Cardiac muscle cell (in vitro differentiated cells and primary cell): ENCODE measurements at places on chromosomes 3 and 15.

GRCh38 chr15:37037071-37037655, 63.2 kb downstream of the MEIS2 start:
- no peak for DNase-seq

DNA sequence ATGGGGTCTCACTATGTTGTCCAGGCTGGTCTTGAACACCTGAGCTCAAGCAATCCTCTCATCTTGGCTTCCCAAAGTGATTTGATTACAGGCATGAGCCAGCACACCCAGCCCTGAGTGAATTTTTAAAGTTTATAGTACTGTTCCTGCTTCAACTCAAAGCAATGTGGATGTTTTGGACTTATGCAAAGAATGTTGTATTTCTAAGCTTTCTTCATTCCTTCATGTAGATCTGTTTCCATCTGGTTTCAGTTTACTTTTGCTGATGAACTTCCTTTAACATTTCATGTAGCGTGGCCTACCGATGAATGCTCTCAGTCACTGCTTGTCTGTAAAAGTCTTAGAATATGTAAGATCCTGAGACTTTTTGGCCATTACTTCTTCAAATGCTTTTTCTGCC, 23.2 kb downstream of the NRG4 start:
- DNase-seq = no peak

DNA sequence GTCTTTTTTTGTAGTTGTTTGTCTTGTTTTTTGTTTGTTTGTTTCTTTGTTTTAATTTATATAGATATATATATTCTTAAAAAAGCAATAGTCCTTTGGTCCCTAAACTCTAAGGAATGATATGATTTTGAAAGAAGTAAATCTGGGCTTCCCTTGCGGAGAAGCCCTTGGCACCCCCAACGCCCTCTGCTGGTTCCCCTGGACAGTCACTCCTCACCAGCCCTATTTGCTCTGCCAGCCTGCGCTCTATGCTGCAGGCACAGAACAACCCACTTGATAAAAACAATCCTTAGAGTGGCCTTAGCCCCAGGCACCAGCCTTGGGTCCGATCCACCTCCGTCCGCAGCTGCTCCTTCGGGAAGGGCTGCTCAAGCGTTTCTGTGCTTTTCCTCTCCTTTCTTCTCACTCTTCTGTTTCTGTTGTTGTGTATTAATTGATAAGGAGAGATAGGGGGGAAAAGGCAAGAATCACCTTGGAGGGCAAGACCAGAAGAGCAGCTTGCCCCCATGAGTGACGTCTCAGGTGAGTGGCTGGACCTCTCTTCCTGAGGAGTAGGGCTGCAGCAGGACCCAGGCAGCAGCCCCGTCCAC, 13.7 kb upstream of the PARP6 start:
- DNase-seq = peak; percentile 62

GRCh38 chr3:45169125-45169904, 23.1 kb upstream of the CDCP1 start:
- DNase-seq = no peak

DNA sequence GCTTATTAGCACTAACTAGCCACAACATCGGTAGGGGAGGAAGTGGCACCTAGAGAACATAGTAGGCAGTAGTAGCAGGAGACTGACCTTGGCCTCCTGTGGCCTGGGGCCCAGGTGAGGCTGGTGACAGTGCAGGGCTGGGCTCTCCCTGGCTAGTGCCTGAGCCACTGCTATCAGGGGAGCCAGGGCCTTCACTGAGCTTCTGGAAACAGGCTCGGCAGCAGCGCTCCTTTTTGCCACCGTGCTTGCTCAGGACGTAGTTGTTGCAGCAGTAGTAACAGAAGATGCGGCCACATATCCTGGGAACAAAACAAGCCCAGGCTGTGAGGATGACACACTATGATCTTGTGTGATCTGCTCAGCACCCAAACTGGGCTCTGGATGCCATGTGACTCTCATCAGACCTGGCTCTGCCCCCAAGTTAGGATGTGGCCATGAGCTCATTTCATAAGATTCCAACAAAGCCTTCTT, 15.1 kb downstream of the CXCR6 start:
- no peak for DNase-seq

GRCh38 chr3:174938102-174938501, 79.0 kb downstream of the NAALADL2 start:
- no peak for DNase-seq

GRCh38 chr3:51436998-51437639, 46.0 kb downstream of the RBM15B start:
- no peak for DNase-seq

GRCh38 chr3:184011230-184011876, 6.3 kb downstream of the ABCC5 start:
- DNase-seq = no peak

- no peak for DNase-seq
Observed at GRCh38 chr3:47056705-47057104, 77.2 kb downstream of the NBEAL2 start.

GRCh38 chr15:41971895-41972252, 483 bp downstream of the EHD4 start:
- no peak for DNase-seq

GRCh38 chr3:151816091-151816604, 2.2 kb downstream of the AADAC start:
- peak; percentile 87 for DNase-seq

- peak; percentile 63 for DNase-seq
Observed at GRCh38 chr3:61637088-61638051, 76.0 kb downstream of the PTPRG start.

GRCh38 chr3:162367429-162368260, 871.0 kb downstream of the OTOL1 start:
- DNase-seq = no peak

- DNase-seq = no peak
Observed at GRCh38 chr15:25178835-25179672, 224.3 kb downstream of the SNRPN start.

DNA sequence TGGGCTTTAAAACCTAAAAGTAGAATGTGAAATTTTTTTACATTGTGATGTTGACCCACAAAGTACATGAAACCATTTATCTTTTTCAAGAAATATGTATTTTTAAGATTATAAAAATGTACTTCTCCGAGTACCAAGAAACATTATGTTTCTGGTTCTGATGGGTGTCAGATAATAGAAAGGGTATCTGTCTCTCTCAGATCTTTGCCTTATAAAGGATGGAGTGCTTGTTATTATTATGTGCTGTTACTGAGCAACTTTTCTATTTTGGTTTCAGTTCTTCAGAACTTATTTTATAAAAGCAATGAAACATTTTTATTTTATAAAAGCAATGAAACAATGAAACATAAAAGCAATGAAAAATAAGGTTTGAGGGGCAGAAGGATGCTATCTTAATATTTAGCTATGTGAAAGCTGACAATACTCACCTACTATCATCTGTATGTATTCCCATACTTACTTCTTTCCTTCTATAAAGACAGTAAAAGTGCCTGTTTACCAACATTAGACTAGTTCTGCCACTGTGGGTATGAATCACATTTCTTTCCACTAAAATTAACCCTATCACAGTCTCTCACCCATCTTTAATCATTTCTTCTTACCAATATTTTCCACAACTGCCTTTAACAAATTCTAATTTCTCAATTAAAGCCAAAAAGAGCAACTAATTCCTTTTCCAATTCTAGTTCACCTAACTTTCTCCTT, 540.7 kb upstream of the KCNMB2 start:
- no peak for DNase-seq

- DNase-seq = no peak
Observed at GRCh38 chr15:66925721-66926120, 139.7 kb upstream of the SMAD3 start.

GRCh38 chr3:117750674-117751269, 1041.2 kb downstream of the TUSC7 start:
- DNase-seq = no peak

GRCh38 chr15:79562899-79563298, 130.8 kb downstream of the MINAR1 start:
- DNase-seq = no peak

- DNase-seq = no peak
Observed at GRCh38 chr3:146466604-146467003, 2.8 kb downstream of the PLSCR2 start.

DNA sequence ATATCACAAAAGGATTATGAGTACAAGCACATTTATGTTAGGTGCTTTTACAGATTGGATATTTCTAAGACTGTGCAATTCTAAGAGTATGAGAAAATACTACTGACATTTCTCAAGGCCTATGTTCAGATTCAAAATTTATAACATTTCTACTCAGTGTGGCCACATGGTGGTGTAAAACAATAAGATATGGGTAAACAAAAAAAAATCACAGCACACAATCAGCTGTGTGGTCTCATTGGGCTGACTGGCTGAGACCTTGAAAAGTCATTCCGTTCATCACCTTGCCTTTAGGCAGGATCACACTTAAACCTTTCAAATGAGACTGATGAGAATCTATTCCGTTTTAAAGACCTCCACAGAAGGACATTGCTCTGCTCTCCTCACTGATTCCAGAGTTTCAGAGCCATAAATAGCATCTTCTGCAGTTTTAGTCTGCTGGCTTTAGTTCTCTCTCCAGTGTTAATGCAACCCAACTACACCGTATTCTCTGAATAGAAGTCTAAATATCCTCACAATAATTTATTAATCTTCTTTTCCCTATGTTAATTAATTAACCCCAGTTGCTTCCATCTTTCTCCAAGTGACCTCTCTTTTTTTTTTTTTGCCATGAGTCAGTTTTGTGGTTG, 158.2 kb downstream of the SPATA16 start:
- peak; percentile 35 for DNase-seq

- no peak for DNase-seq
Observed at GRCh38 chr3:159128628-159129027, 326.8 kb downstream of the MFSD1 start.

DNA sequence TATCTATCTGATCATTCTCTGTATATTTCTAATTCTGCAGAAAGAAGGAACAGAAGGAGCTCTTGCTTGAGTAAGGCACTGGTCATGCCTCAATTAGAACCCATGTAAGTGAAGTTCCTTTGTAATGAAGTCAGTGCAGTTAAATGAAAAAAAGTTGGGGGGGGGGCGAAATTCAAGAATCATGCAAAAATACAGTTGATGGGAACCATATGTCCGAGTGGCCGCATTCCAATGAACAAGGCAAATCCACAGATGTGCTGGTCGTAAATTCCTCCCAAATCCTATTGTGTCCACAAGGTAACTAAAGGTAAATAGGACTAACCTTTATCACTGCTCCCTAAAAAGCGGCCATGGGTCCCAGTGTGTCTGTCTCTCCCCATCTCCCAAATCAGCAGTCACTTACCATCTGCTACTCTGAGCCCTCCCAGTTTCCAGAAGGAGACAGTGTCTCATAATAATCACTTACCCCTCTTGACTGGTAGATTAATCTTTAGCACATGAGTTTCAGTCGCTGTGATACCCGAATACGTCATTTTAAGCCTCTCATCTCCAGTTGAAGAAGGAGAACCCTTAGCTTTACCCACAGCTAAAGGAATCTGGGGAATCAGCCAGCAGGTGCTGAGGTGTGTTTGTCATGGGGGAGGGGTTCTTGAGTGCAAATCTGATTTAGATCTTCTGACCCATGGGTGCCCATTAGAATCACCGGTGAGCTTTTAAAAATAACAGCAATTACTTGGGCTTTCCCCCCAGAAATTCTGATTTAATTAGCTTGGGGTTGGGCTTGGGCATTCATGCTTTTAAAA, 56.3 kb upstream of the EPHB3 start:
- DNase-seq = peak; percentile 12

DNA sequence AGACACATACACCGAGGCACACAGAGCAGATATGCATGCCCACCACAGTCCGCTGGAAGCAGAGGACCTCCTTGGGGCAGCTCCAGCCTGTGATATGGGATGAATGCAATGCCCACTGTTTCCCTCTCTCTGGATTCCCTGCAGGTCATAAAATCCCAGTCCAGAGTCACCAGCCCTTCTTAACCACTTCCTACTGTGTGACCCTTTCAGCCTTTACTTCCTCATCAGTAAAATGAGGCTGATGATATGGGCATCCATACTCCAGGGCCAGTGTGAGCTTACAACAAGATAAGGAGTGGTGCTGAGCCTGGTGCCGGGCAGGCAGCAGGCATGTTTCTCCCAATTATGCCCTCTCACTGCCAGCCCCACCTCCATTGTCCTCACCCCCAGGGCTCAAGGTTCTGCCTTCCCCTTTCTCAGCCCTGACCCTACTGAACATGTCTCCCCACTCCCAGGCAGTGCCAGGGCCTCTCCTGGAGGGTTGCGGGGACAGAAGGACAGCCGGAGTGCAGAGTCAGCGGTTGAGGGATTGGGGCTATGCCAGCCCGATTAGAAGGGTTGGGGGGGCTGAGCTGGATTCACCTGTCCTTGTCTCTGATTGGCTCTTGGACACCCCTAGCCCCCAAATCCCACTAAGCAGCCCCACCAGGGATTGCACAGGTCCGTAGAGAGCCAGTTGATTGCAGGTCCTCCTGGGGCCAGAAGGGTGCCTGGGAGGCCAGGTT, at the start of gene GNAT1:
TSS of gene GNAT1 (plus strand) at position 675 of the 725 bp plus-strand sequence. CDS start 116 bp downstream, outside the sequence.
- DNase-seq = no peak

DNA sequence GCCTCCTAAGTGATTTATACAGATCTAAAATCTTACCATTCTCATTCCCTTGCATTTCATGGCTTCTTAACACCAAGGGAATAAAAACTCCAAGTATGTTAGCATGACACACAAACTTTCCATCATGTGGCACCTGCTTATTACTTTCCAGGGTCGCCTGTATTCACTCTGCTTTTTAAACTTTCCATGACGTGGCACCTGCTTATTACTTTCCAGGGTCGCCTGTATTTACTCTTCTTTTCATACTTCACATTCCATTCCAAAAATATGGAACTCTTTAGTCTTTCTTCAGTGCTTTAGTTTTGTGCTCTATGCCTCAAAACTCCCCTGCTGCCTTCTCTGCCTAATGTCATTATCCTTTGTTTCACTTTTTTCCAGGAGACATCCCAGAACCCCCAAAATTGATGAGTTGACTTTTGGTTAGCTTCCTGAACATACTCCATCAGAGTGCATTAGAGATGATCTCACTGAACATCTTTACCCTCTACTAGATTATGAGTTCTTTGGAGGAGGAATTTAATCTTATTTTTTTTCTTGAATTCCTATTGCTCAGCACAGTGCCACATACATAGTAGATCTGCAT, 47.0 kb downstream of the CALML4 start:
- peak; percentile 19 for DNase-seq

GRCh38 chr3:177538750-177539730, 341.8 kb upstream of the TBL1XR1 start:
- no peak for DNase-seq

- DNase-seq = no peak
Observed at GRCh38 chr3:140203510-140203909, 268.5 kb downstream of the CLSTN2 start.

- peak; percentile 50 for DNase-seq
Observed at GRCh38 chr3:81472600-81473362, 288.7 kb downstream of the GBE1 start.

DNA sequence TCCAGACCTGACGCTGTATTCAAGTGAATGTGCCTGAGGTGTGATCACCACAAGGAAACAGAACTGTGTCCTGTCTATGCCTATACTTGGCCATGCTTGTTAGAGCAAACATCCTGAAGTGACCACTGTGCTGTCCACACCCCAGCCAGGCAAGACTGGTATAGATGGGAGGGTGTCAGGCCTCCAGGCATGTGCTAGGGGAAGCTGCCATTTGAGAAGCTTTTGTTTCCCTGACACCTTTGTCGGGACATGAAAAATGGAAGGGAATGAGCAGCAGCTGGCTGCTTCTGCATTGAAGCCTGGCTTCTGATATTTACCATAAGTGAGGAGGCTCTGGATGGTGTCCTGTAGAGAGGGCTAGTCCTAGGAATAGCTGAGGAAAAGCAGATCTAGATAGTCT, 106.2 kb downstream of the CPNE4 start:
- DNase-seq = no peak
